ENCODE measurements at places on chromosomes 1 and 21. TPM values are rescaled to one million over a fixed set of nuclear protein-coding genes. Genes with fewer than 3 reads are reported as not detected.

TMEM82 gene
- total RNA-seq = not detected

OR10Z1 gene
- total RNA-seq = not detected

ARHGAP30 gene
- 4.0 TPM for total RNA-seq

NBPF1 gene
- 15.8 TPM for total RNA-seq

CD1B gene
- total RNA-seq = not detected

PIK3C2B gene
- total RNA-seq = 2.8 TPM

FAM131C gene
- 2.1 TPM for total RNA-seq

VCAM1 gene
- not detected for total RNA-seq

Data from HT1080 (cell line).